ENCODE measurements at places on chromosomes 6 and 20.

DNA sequence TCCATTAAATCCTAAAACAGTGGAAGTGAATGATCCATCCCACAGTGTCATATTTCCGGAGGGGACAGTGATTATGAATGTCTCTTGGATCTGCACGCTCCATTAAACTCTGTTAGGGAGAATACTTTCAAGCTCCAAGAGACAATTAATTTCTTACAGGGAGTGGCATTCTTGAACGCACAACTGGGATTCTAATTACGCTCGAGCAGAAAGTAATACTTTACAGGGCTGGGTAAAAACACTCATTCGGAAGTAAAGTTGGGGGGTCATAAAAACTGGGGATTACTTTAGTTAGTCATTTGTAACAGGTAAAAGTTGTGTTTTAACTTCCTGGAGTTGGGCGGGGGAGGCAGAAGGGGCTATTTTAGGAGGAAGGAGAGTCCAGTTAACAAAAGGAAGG, 151.8 kb downstream of the ZFP64 start:
- no peak for DNase-seq

DNA sequence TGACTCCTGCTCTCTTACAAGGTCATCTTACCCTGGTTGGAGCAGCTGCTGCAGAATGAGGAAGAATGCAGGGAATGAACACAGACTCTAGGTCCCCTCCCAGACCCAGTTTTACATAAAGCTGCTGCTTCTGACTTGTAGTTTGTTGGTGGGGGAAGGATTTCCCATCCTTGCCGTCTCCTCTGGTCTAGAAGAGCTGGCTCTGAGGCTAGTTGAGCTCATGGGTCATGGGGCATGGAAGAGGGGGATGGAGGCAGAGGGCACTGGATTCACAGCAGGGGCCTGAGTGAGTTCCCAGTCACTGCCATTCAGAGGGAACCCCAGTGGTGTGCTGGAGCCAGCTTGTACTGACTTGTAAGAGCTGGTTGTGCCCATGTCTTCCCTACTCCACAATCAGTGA, 9.2 kb upstream of the GUCA1A start:
- DNase-seq, result no peak

DNA sequence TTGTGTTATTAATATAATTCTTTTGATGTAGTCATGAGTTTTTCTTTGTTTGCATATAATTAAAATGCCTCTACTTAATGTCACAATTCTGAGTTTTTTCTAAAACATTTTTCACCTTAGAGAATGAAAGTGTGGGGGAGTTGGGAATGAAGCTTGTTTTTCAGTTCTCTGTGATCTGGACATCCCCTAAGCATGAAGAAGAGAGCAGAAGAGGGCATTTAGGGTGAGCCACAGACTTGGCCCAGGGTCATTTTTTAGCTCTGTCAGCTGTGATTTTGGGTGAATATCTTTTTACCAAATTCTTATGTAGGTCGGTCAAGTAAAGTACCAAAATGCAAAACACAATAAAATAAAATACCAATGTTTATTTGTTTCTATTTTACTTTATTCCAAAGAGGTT, 3.9 kb downstream of the OTOR start:
- no peak for DNase-seq

- no peak for DNase-seq
Observed at GRCh38 chr6:30875244-30876038, 8.9 kb upstream of the DDR1 start.

DNA sequence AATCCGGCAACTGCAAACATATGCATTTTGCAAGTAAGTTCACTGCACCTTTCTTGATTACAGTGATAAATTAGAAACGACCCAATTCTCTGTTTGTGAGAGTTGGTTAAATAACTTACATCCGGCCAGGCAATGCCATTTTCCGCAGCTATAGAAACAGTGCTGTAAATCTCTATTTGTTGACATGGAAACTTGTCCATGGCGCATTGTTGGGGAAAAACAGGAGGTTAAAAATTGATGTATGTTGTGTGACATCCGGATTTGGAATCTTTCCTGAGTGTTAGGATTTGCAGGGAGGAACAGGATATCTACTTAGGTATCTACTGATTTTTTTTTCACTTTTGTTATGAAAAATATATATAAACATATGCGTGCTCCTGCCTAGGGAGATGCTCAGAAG, 66.5 kb downstream of the DLGAP4 start:
- DNase-seq, result no peak

GRCh38 chr20:33673410-33674293, 576 bp downstream of the NECAB3 start:
- no peak for DNase-seq

DNA sequence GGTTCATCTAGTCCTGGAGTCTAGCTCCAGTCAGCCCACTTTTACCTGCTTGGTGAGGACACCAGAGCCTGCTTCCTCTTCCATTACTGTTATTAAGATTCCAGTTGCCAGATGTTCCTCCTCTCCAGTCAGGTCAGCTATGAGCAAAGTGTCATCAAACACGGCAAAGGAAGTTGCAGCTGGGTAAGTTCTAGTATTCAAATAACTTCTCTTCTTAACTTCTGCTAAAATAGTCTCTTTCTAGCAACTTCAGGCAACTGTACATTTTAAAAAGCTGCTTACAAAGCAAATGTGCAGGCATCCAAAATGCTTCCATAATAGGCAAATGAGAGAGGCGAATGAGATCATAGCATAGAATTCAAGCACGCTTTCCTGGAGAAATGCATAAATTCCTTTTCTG, 18.4 kb upstream of the MRPS18A start:
- DNase-seq, result no peak

DNA sequence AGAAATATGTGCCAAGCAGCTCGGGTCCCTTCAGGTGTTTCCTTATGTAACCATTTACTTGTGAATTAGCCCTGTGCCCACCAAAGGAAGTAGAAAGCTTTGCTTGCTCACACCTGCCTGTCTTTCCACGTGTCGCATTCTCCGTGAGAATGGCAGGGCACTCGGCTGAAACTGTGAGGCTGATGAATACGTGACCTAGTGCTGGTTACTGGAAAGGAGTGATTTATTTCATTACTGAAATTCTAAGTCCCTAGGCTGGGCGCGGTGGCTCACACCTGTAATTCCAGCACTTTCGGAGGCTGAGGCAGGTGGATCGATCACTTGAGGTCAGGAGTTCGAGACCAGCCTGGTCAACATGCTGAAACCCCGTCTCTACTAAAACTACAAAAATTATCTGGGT, 45.9 kb upstream of the TULP1 start:
- DNase-seq, result no peak

DNA sequence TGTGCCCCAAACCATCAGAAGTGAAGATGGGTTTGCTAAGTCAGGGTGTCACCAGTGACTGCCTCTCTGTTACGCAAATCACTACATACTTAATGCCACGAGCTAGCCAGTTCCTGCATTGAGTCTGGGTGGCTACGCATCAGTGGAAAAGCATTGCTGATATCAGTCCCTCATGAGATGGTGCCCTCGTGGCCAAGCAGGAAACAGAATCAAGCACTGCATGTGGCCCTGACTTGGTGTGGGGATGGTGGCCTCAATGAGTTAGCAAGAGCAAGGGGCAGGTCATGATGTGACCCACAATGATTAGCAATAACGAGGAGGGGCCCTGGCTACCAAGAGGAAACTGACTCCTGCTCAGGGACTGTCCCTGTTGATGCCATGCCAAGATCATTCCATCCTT, 51.6 kb upstream of the FNDC1 start:
- DNase-seq, result no peak

DNA sequence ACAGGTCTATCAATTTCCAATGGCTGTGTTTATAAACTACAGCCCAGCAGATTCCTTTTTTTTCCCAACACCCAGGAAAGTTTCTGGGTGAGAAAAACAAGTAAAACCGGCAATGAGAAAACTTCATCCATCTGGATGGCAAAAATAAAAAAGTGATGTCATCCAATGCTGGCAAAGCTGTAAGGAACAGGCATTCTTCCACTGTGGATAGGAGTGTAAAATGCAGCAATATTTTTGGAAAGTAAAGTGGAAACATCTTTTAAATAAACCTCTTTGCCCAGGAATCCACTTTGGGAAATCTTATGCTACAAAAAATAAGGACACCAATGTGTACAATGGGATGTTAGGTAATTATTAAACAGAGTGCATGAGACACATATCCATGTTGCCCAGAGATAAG, 102.1 kb upstream of the NT5E start:
- no peak for DNase-seq

GRCh38 chr6:25290306-25291060, 11.3 kb downstream of the CARMIL1 start:
- DNase-seq, result no peak

GRCh38 chr6:46690911-46691451, 3.3 kb downstream of the TDRD6 start:
- no peak for DNase-seq

GRCh38 chr6:7451326-7451725, 61.7 kb downstream of the RIOK1 start:
- DNase-seq, result no peak

GRCh38 chr20:32251470-32251869, 26.0 kb upstream of the KIF3B start:
- no peak for DNase-seq

DNA sequence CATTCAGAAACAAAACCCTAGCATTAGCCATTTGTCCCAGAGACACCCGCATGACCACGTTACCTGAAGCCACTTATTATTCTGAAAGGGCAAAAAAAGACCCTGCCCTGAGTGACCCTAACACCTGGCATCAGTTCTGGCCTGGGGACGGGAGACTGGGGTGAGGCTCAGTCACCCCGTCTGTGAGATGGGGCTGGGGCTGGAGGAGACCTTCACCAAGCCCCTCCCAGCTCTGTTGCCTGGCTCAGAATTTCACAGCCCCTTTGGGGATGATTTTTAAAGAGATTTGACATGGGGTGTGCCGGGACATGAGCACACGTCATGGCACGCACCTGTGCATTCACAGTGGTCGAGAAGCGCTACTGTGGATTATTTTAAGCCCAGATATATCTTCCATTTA, 1.4 kb upstream of the BPIFB6 start:
- no peak for DNase-seq

GRCh38 chr6:125512621-125513020, 210.9 kb upstream of the HDDC2 start:
- no peak for DNase-seq

GRCh38 chr6:43951063-43951755, 176.0 kb downstream of the MRPL14 start:
- DNase-seq, result no peak

GRCh38 chr20:9348747-9349146, 165.6 kb upstream of the LAMP5 start:
- DNase-seq, result no peak

GRCh38 chr20:23520185-23520584, 29.3 kb downstream of the CST8 start:
- no peak for DNase-seq

- DNase-seq, result no peak
Observed at GRCh38 chr20:55540486-55540885, 464.8 kb downstream of the CBLN4 start.

DNA sequence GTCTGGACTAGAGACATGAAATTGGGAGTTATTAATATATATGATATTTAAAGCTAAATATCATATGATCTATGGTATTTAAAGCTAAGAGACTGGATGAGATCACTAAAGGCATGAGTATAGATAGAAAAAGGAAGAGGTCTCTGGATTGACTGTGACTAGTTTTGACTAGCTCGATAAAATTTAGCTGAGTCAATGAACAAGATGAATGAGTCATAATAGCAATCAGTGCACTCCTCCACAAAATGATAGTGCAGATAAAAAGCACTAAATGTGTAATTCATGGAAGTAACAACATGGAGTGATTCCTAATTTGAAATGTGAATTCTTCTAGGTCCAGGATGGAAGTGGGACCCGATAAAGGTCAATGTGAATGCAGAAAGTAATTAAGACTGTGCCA, 127.4 kb downstream of the PFDN4 start:
- DNase-seq, result no peak

GRCh38 chr20:1860446-1860845, 34.8 kb upstream of the SIRPA start:
- DNase-seq, result no peak

DNA sequence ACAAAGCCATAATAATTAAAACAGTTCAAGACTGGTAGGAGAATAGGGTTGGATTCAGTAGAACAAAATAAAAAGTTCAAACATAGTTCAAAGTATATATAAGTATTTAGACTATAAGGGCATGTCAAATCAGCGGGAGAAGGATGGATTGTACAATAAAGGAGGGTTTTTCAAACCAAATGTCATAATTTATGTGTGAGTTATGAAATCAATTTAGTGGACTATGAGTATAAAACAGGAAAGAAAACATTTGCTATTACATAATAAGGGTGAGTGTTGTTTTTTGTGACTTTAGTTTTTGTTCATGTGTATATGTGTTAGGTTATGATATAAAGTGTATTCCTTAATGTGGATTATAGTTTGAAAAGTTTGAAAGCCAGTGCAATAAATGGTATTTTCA, 10.6 kb downstream of the ORC3 start:
- DNase-seq, result no peak

DNA sequence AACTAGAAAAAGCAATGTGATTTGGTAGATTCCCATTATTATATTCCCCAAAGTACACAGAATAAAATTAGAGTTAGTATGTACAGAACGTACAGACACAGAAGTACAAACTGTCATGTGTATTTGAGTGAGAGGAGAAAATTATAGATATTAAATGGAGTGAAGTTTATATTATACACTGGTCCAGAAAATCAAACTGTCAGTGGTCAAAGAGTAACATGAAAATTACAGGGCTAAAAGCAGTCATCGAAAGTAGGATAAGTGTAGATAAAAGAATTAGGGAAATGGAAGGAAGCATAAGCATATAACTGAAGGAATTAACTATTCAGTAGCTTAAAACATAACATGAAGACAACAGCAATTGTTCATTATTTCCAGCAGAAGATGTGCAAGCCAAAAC, 30.3 kb downstream of the SEL1L2 start:
- DNase-seq, result no peak

DNA sequence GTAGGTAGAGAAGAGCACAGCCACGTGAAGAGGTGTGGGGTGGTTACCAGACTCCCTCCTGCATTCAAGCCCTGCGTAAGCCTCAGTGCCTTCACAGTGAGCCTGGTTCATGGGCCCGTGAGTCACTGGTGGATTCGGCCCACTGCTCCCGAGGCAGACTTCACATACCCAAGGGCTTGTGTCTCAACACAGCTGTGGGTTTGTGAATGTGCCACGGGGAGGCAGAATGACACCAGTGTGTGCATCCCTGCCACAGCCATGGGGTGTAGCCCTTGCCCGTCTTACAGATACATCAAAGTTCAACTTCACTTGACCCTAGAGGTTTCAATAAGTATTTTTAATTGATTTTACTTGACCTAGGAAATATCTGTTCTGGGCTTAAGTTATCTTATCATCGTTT, 108.5 kb downstream of the MAP3K4 start:
- no peak for DNase-seq

DNA sequence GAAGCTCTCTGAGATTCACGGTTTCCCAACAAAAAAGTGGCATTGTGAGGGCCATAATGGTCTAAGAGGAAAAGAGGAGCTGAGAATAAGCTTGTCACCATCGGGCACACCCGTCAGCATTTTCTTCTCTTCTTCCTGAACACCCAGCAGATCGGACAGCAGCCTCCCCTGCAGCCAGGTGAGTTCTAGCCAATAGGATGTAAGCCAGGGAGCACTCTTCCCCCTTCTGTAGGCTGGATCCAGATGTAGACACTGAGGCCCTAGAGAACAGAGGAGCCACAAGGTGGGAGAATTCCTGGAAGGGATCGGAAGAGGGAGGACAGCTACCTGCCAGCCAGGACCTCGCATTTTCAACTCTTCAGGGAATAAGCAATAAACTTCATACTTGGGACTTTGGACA, 228.0 kb downstream of the SYNDIG1 start:
- DNase-seq, result no peak
